ENCODE measurements at places on chromosomes 5 and 9.
A peak's percentile ranks its signal among the peaks of the same experiment; 100 is the strongest.

- DNase-seq: no peak
Observed at GRCh38 chr5:108093186-108093585, 288.7 kb downstream of the FBXL17 start.

- no peak for DNase-seq
Observed at GRCh38 chr5:41195228-41195627, 18.1 kb downstream of the C6 start.

DNA sequence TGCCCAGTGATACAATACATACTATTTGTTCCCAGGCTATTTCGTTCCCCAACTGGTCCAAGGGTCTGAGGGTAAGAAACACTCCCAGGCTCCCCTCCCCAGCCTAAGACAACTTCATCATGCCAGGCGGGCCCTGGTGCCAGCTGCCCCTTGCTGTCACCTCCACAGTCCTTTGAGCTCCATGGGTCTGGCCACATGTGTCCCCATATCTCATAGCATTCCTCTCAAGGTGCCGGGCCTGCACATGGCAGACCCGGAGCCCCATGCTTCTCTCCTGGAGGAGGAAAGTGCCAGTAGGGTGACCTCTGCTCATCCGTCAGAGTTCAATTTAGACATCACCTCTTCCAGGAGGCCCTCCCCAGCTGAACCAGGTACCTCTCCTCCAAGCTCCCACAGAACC is 120.5 kb downstream of the C5orf15 start:
- no peak for DNase-seq

DNA sequence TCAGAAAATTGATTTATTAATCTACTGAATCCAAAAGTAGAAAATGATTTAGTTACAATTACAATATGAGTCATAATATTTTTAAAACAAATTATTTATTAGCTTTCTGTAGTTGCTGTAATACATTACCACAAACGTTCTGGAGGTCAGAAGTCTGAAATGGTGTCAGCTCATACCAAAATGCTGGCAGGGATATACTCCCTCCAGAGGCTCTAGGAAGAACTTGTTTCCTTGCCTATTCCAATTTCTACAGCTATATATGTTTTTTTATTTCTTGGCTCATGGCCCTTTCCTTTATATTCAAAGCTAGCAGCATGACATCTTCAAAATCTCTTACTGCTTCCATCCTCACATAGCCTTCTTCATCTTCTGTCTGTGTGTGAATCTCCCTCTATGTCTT is 667.9 kb upstream of the ITGA1 start:
- DNase-seq: no peak

GRCh38 chr9:83030391-83031107 is 32.4 kb downstream of the RASEF start:
- no peak for DNase-seq

DNA sequence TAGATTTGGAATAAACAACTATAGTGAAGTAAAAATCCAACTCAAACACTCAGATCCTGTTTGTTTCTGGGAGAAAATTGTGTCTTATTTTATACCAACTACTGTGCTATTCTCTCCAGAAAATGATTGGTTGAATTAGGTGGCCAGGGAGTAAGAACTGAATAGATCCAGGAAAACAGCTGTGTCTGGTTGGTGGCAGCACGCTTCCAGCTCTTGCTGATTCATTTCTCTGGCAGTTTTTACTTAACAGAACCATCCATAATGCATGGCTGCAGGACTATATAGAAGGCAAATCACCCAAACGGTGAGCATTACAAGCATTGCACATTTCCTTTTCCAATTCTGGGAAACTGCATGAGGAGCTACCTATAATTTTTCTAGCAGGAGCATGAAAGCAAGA is 29.5 kb downstream of the DMAC1 start:
- DNase-seq: no peak

- no peak for DNase-seq
Observed at GRCh38 chr9:104963076-104963475, 35.1 kb upstream of the ABCA1 start.

GRCh38 chr5:79023348-79023747 is 38.2 kb upstream of the ARSB start:
- no peak for DNase-seq

- DNase-seq: no peak
Observed at GRCh38 chr9:96617439-96618185, 2.0 kb downstream of the CDC14B start.

DNA sequence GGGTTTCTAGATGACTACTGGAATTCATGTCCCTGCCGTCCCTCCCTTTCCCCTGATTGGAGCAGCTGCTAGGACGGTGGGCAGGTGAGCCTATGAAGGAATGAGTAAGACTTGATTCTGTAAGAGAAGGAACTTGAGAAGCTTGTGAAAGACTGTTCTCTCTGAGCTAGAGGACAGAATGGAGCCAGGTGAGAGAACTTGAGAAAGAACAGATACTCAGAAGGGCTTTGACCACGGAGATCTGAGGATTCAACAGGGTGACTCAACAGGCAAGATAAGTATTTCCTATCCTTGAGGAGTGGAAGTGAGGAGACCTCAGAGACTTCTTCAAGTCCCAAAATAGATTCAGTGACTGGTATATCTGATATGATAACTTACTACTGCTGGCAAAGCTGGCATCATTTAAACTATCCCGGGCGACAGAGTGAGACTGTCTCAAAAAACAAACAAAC is 41.9 kb downstream of the HSDL2 start:
- DNase-seq: no peak

DNA sequence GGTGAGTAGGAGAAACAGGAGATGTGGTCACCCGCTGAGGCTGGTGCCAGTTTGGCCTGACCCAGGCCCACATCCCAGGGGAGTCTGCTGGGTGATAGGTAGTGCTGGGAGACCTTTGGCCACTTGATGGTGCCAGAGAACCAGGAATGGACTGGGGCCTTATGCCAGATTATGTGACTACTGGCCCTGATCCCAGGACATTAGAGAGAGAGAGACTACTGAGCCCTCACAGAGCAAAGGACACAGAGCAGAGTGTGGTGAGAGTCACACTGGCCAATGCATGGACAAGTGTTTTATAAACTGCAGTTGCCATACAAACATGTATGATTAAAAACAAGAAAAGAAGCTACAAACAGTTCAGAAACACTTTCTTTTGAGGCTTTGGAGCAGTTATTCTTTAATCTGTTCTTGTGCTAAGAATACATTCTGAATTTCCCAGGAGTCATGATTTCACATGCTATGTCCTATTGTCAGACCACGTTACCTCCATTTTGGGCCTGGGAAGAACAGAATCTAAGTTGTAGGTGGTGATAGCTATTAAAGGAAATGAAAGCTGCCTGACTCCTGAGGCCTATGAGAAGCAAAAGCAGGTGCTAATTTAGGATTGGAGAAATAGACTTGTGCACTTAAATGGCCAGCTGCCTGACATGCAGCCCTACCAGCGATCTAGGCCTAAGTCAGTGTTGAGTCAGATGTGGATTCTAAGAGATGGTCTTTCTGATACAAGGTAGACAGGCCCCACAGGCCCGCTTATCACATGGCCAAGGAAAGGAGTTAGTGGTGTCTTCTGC is 32.6 kb upstream of the TMOD1 start:
- peak; percentile 7 for DNase-seq
